Cortex of kidney (tissue), 1 donor: ENCODE measurements at places on chromosomes 12 and 14.

DNA sequence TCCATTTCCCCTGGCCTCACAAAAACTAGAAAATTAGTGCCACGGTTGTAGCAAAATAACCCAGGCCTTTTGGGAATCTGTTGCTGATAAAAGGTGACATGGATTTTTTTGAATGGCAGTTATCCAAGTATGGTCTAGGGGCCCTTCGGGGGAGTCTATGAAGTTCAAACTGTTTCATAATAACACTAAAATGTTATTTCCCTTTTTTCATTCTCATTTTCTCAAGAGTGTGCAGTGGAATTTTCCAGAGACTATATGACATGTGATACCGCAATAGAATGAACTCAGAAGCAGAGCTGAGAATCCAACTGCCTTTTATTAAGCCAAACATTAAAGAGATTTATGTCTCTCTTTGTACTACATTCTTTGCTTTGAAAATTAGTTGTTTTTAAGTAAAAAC is 26.9 kb downstream of the GSTZ1 start:
- DNase-seq = no peak

- no peak for DNase-seq
These were observed 22.5 kb downstream of the RFLNA start for GRCh38 chr12:124317400-124317799.

- peak; percentile 31 for DNase-seq
These were observed at the start of gene BTBD7 for GRCh38 chr14:93332853-93333630. TSS of gene BTBD7 (minus strand) at chr14:93333036. CDS start at chr14:93296051, 36,985 bp downstream.

DNA sequence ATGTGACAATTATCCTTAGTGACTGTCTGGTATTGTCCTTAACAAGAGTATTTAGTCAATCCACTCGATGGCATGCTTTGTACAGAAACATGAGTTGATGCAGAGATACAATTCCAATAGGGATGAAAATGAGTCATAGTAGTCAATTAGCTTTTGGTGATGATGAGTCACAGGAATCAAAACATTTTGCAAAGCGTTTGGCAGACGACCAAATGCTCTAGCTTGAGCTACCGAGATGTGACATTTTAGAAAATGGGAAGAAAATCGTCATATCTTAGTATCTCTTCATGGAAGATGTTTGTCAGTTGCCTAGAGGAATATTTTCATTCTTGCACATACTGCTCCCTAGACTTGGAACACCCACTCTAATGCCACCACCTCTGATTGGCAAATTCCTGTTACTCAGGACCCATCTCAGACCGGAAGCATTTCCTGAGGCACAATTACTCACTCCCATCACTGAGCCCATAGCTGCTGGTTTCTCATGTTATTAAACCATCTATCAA is 95.0 kb downstream of the LMNTD1 start:
- DNase-seq = no peak

DNA sequence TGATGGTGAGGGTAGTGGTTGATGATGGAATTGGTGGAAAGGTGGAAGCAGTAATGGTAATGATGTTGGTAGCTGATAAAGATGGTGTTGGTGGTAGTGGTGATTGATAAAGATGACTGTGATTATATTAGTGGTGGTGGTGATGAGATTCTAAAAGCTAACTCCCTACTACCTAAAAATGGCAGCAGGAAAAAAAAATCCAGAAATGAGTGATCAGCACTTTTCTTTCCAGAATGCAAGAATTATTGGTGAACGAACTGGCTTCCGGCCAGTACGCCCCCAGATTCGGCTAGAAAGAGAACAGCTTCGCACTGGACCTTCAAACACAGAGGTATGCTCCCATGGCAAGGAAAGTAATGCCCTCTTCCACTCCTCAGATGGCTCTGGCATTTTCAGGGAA is 19.3 kb downstream of the DAO start:
- DNase-seq = no peak

DNA sequence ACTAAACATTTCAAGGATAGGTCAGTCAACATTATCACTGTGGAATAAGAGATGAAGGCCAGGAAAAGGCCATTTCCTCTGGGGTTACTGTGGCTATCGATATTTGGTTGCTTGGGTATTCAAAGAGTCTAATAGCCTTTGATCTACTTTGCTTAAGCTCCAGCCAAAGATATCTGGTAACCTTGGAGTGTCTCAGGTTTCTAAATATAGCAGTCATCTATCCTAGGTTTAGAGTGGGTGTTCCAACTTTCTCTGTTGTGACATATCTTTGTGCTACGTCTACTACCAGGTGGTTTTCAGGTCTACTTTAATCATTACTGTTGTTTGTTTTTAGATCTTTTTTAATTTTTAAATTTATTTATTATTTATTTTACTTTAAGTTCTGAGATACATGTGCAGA is 42.4 kb downstream of the RDH12 start:
- no peak for DNase-seq

DNA sequence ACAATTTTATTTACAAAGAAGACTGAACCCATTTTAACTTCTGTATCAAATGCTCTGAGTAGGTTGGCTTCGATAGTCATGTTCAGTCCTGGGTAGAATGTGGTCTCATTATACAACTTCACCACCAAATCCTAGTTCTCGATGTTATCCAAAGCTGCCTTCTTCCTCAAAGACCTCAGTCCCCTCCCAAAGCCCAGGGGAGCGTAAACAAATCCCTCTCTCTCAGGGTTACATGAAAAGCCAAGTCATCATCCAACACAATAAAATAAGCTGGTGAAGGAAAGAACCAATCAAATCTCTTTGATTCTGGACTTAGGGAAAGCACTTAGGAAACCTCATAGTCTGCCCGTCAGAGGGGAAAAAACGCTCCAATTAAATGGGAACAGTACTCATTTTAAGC is 9.1 kb downstream of the PTCSC3 start:
- DNase-seq = no peak

- no peak for DNase-seq
These were observed at the start of gene BDKRB2 for GRCh38 chr14:96204151-96205058. TSS of gene BDKRB2 (plus strand) at chr14:96204839. CDS start at chr14:96237108, 32,269 bp downstream.

DNA sequence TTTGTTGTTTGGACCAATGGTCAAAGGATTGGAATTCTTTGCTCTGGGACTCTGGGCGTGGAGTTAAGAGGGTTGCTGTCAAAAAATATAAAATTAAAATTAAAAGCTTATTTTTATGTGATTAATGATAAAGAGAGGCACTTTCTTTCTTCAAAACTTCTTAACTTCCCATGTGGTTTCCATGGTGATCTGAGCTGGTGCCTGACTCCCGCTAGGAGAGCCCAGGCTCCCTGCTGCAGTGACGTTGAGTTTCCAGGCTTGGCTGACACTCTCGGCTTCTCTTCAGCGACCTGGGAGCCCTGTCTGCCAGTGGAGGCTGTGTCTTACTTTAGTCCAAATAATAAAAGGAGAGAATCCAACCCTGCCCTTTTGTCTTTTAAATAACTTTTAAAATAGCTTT is 84.4 kb downstream of the GALC start:
- no peak for DNase-seq

- DNase-seq = no peak
These were observed 40.2 kb upstream of the RIN3 start for GRCh38 chr14:92473261-92473968.

DNA sequence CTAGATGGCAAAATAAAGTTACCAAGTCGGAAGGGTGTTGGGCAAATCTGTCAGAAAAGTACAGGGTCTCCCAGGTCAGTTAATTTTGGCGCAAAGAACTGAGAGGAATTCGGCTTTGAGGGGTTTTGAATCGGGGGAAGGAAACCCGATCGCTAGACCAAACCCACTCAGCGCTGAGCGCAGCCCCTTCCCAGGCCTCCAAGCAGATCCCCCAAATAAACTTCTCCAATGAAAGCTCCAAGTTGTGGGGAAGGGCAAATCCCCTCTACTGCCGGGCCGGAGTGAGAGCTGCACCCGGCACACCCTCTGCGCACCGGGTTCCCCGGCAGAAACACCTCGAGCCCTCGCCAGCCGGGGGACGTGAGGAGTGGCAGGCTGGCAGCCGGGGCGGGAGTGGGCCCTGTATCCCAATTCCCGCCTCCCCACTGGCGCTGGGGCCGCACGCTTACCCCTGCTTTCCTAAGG is 441 bp downstream of the E2F7 start:
- DNase-seq = no peak

GRCh38 chr14:52861403-52861802 is 70.0 kb upstream of the GNPNAT1 start:
- no peak for DNase-seq

GRCh38 chr14:94021001-94021400 is 5.1 kb upstream of the OTUB2 start:
- DNase-seq = no peak

DNA sequence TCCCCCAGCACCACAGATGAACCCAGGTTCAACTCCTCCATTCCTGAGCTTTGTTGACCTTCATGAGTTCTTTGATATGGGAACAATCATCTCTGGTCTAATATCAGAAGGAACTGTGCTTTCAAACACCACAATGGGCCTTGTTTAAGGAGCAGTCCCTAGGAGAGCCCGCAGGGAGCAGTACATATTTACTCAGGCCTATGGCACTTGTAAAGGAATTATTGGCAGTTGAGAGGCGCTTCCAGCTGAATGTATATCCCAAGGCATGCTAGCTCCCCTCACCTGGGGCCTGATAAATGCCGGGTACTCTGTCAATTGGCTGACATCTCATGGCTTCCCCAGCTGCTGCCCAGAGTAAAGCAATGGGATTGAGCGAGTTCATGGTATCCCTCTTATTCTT is 76.2 kb downstream of the ZFP36L1 start:
- DNase-seq = no peak

- no peak for DNase-seq
These were observed 125.4 kb downstream of the TMX1 start for GRCh38 chr14:51365241-51365965.

DNA sequence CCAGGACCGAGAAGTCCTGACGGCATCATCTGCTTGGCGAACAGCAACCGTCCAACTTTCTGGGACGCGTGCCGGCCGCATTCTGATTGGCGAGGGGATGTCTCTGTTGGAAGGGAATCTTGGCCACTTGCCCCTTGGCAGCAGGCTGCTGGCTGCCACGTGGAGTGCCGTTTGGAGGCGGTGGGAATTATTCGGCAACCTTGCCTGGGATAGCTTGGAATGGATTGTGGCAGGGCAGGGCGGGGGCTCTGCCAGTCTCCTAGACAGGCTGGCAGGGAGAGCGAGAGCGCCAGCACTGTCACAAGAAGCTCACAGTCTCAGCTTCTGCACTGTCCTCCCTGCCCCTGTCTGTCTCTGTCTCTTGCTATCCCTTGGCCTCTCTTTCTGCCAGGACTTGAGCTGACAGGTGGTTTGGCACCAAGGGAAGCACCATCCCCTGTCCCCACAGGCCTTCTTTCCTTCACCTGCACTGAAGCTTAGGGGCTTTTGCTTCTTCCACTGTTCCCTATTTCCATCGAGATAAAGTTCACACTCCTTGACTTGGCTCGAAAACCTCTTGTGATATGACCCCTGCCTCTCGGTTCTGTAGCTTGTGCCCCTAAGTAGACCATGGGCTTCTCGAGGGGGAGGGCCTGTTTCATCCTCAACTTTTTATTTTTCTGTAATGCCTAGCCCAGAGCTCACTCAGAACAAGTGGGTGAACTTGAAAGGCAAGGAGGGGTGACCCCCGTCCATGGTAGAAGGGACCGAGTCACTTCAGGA is 201.9 kb downstream of the PHETA1 start:
- no peak for DNase-seq

DNA sequence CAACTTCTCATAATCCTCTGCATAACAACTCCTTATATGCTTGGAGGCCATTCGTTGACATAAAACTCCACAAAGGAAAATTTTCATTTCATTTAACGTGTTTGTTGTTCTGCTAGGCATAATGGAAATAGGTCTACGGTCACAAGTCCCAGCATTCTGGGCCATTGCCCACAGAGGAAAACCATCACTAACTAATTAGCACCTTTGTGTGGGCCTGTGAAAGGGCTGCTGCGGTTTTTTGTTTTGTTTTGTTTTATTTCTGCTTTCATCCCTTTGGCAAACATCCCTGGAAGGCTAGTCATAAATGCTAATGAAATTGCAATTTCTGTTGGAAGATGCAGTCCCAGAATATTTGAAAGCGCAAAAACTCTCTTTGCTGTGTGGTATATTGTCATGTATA is 180.3 kb downstream of the RMST start:
- no peak for DNase-seq

DNA sequence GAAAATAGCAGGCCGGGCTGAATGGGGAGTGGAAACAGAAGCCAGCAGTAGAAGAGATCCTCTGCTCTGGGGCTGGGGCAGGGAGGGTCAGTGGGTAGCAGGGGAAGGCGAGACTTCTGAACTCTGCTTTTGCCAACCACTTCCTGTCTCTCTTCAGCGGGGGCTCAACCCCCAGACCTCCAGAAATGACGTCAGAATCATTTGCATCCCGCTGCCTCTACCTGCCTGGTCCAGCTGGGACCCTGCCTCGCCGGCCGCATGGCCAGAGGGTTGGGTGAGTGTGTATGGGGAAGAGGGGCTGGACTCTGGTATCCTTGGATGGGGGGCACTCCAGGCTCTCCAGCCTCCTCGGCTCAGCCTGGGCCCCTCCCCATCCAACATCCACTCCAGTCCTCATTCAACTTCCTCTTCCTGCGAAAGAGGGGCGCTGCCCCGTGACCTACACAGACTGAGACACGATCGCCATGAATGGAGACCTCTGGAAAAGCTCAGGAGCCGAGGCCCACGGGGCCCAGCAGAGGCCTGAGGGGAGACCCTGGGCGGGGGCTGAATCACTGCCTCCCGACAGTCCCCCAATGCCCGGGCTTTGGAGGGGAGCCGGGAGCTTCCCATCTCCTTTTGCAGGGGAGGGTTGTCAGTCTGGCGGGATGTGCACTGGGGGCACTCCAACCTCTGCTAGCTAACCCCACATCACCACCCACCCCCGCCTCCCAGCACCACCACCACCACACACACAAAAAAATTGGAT is 458 bp upstream of the HOXC4 start:
- no peak for DNase-seq

- DNase-seq = no peak
These were observed 212.9 kb downstream of the DPF3 start for GRCh38 chr14:72680853-72681640.

- no peak for DNase-seq
These were observed 3.7 kb downstream of the ITGA5 start for GRCh38 chr12:54415221-54415929.

DNA sequence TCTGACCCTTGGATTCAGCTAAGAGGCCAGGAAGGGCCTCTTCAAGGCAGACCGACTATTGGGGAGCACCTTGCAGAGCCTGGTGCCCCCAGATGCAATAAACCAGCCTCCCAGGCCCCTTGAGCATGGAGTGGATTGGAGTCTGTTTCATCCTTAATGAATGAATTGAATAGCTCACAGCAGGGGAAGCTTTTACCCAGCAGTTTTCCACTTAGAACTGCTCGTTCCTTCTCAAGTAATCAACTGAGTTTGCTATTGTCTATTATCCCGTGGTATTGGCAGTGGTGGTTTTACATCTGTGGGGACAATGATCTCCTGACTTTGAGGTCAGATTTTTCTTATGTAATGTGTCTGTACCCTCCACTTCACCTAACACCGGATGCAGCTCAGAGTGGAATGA is 197.6 kb downstream of the AACS start:
- DNase-seq = no peak

- DNase-seq = no peak
These were observed 16.1 kb downstream of the PPTC7 start for GRCh38 chr12:110566993-110567392.

DNA sequence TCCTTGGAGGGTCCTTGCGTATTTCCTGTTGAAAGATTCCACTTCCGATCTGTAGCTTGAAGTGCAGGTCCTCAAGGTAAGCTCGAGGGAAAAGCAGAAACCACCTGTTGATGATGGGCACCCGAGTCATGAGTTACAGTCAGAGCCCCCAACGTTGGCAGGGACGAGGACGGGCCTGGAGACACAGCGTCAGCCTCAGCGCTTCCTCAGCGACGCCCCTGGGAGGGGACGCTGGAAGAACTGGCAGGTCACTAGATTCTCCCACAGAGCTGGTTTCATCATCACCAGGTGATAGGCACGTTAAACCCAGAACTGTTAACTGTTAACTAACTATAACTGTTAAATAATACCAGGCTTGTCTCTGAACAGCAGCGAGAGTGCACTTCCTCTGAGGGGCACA is 101.8 kb downstream of the TNFAIP2 start:
- no peak for DNase-seq
